ENCODE measurements at places on chromosomes 5 and 9.

DNA sequence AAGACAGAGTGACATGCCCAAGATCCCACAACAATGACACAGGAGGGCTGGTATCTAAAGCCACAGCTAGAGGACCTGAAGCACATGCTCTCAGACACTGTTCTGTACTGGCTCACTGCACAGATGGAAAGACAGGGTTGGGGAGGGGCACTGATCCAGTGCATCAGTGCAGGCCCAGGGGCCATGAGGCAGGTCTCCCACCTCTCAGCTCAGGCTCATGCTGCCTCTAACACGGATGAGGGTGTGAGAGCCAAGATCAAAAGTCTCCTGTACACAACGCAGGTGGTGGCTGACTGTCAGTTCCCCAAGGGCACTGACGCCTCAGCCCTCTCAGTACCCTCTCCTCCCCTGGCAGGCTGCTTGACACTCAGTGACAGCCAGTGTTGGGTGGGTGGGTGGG, 10.9 kb downstream of the RAPGEF1 start:
- DNase-seq = no peak

GRCh38 chr9:129929496-129930125, 94.4 kb downstream of the USP20 start:
- no peak for DNase-seq

GRCh38 chr9:69079186-69079585, 43.6 kb downstream of the FXN start:
- DNase-seq = no peak

- no peak for DNase-seq
Observed at GRCh38 chr9:113741886-113742854, 133.9 kb upstream of the ZNF618 start.

GRCh38 chr5:135329066-135329912, 69.7 kb downstream of the MACROH2A1 start:
- no peak for DNase-seq

- peak; percentile 5 for DNase-seq
Observed at GRCh38 chr5:23466401-23466912, 41.0 kb upstream of the PRDM9 start.

DNA sequence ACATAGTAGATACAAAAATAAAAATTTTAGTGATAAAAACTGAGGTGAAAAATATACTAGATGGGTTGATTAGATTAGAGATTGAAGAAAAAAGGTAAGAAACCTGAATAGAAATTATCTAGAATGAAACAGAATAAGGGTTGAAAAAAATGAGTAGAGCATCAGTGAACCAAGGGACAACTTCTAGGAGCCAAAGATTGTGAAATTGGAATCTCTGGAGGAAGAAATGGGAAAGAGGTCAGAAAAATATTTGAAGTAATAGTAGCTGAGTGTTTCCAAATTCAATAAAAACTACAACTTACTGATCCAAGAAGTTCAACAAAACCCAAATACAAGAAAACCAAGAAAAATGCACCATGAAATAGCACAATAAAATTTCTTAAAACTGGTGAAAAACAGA, 116.6 kb upstream of the STARD4 start:
- DNase-seq = no peak

- DNase-seq = no peak
Observed at GRCh38 chr9:2838371-2839000, 5.4 kb downstream of the PUM3 start.

GRCh38 chr5:593511-593910, 18.6 kb upstream of the CEP72 start:
- no peak for DNase-seq

DNA sequence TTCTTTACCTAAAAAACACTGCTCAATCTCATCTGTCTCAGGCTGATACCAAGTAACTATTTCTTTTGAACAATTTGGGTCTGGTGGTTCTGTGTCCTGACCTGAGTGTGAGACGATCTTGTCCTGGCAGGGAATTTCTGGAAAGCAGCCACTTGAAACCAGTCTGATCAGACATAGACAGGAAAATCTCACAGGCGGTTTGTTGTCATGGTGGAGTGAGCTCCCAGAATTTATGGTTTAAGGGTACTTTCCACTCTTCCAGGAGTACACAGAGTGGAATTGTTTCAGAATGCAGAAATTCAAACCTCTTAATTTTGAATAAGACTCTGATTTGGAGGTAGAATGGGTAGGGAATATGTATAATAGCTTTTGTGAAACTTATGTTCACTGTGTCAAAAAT, 268.2 kb downstream of the ISL1 start:
- DNase-seq = no peak

GRCh38 chr5:64954518-64954917, 185.8 kb downstream of the CWC27 start:
- no peak for DNase-seq

GRCh38 chr5:10620346-10620745, 56.5 kb downstream of the ANKRD33B start:
- no peak for DNase-seq

DNA sequence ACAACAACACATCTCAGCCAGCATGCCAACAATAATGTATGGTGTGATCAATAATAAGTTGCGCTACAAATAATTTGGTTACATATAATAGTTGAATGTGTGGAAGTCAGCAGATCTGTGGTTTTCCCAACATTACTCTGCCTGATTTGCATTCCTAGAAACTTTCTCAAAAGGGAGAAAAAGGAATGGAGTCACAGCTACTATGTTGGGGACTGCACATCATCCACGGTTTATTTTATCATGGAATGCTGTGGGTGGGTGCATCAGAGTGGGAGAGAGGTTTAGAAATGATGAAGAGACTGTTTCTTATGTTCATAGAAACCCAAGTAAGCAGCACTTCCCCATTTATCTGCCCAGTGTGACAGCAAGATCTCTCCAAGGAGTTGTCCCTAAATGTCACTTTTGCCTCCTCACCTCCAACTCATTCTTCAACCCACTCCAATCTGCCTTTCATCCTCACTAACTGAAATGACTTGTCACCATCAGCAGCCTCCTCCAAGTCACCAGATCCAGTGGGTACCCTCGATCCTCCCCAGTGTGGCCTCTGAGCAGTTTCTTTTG, 2.8 kb upstream of the SPOCK1 start:
- DNase-seq = no peak

DNA sequence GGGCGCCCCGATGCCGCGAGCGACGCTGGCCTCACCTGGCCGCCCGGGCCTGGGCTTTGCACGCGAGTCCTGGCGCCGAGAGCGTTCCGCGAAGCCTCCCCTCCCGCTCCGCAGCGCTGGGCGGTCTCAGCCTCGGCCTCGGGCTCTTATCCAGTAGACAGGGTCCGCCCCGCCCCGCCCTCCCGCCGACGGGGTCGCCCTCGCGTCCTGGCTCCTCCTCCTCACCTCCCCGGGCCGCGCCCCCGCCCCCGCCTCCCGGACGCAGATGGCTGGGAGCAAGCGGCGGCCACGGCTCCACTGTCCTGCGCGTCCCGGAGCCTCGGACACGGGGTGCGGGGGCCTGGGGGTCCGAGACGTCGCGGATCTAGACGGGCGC, at the start of gene SLC6A3:
Gene SLC6A3, minus strand, starts transcription at position 128 of the 376 bp plus-strand sequence. CDS start 2,243 bp downstream, outside the sequence.
- DNase-seq = no peak

DNA sequence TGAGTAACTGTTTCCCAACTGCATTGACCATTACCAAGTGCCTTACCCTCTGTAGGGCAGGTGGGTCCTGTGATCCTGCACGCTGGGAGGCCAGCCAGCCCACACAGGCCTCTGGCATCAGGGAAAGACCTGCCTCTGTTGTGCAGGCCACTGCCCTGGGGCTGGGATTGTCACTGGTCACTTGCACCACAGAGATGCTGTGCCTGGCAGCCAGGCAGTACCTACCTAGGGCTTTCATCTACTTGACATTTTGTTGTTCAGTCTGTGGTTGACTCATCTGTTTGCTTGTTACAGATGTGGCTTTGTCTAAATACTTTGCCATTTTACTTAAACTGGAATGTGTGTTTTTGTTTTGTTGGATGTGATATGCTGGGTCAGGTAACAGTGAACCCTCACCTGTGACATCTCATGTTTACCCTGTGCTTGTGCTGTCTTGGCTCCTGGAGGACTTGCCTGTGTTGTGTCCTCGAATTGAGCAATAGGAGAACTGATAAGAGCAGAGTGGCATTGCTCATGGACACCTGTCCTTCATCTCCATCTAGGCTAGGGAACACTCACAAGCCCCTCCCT, 32.8 kb downstream of the SECISBP2 start:
- no peak for DNase-seq

DNA sequence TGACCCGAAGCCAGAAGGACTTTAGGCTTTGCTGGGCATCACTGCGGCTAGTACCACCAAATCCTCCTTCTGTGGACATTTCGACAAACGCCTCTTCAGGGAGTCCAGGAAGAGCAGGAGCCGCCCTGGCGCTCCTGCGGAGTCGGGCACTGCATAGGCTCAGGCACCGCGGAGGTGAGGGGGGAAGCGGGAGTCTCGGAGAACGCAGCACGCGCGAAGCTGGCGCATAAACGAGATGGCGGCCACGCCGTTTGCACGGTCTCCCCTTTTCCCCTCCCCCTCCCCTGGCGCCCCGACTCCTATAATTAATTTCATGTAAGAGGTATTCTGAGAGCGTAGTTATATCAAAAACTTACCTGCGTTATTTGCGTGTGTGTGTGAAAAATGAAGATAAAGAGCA, 137.8 kb upstream of the GAS1 start:
- DNase-seq = no peak

DNA sequence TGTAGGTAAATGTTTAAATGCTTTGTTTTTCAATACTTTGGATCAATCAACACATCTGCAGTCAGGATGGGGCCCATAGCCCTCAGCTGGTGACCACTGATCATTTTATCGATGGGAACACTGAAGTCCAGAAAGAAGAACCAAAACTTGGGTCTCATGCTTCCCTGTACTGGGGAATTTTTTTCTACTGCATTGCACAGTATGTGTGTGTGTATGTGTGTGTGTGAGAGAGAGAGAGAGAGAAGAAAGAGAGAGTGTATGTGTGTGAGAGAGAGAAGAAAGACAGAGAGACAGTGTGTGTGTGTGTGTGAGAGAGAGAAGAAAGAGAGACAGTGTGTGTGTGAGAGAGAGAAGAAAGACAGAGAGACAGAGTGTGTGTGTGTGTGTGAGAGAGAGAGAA, 202.9 kb upstream of the MSX2 start:
- no peak for DNase-seq

- DNase-seq = no peak
Observed at GRCh38 chr9:5947912-5948311, 57.2 kb downstream of the MLANA start.

DNA sequence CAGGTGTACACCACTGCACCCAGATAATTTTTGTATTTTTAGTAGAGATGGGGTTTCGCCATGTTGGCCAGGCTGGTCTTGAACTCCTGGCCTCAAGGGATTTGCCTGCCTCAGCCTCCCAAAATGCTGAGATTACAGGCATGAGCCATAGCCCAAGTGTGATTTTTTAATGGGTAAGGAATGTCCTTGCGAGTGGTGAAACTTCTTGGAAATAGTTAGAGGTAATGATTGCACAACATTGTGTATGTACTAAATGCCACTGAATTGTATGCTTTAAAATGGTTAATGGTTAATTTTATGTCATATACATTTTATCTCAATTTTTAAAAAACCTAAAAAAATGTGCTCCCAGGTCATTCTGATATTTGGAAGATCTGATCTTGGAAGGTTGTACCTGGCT, 59.9 kb upstream of the IL6ST start:
- no peak for DNase-seq

DNA sequence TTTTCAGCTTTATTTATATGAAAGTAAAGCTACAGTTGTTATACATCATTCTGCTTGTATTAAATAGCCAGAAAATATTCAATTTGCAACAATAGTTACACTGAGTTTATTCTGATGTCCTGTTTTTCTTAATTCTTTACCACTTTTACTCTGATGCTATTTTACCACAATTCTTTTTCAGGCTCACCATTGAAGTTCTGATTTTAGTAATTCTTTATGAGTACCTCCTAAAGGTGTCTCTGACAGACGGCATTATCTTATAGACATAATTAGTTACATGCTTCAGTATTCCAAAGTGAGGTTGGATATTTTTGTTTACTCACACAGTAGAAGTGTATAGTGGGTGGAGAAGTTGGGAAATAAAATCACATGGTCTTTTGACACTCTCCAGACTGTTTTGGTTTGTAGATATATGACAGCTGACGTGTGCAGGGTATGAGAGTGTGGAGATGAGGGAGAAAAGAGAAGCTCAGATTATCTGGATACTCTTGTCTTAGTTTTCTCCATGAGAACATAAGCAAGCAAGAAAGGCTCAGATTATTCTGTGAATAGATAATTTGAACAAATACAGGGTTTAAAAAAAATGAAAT, 97.4 kb downstream of the FBXO4 start:
- DNase-seq = no peak

- DNase-seq = no peak
Observed at GRCh38 chr5:124466011-124466410, 280.4 kb downstream of the ZNF608 start.

DNA sequence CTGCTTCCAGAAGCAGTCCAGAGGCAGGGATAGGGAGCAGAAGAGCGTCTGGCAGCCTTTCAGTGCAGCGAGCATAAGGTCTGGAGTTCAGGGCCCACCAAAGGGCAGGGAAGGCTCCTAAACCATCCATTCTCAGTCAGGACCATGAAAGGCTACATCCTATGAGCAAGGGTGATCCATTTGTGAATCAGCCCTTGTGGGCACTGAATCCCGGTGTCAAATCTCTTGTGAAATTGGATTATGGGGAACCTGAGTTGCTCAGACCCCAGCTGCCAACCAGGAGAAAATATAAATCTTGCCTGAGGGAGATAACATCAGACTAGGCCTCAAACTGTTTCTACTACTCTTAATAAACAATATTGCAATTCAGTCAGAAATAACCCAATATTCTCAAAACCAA, 204.4 kb downstream of the SYK start:
- DNase-seq = no peak

GRCh38 chr9:88216126-88216995, 78.1 kb upstream of the SPATA31C2 start:
- no peak for DNase-seq

GRCh38 chr5:58854441-58854840, 271.6 kb downstream of the RAB3C start:
- no peak for DNase-seq

DNA sequence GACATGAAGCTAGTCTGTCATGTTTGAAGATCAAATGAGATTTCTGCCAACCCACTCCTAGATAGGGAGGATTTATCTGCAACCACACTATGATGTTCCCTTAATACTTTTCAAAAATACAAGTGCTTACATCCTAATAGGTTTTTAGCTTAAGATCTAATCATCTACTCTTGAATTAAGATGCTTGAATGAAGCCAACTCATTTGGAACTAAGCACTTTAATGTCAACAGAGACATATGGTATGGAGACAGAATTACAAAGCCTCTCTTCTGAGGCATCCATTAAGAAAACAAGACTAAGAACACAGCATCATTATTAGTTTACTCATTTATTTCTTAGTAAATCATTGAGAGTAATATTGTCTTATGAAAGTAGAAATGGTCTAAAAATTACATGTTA, 139.3 kb upstream of the NFIB start:
- no peak for DNase-seq

DNA sequence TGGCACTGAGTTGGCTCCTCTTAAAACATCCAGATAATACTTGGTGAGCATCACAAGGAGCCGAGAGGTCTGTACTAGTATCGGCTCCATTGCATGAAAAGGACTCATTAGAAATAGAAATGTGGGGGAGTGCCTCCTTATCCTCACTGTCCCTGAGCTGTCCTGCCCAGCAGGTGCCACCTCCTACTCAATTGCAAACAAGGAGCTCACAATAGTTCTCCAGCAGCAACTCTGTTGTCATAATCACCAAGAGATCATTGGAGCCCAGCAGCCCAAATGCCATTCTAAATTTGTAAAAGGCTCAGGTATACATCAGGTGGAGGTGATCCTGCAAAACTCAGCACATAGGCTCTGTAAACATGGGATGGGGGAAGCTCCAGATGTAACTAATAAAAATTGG, 99.1 kb downstream of the PLK2 start:
- no peak for DNase-seq

Data from HuH-7.5 (cell line).